Spinal cord (tissue), 10 donors: ENCODE measurements at places on chromosomes 5 and 9.
A peak's percentile ranks its signal among the peaks of the same experiment; 100 is the strongest.

GRCh38 chr9:112174222-112174964 lies 704 bp downstream of the SUSD1 start:
- peak; percentile 65 for DNase-seq

DNA sequence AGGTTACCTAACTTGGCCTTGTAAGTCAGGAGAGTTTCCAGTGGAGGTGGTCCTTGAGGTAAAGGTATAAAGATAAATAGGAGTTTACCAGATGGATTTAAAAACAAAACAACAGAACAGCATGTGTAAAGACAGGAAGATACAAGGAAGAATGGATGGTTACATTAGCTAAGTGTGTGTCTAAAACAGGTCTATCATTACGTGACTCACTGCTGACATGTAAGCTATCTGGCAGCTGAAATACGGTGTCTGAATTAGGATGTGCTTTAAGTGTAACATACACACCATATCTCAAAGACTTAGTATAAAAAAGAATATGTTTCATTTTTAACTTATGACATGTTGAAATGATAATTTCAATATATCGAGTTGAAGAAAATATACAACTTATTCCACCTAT lies 405.1 kb upstream of the ADAMTSL1 start:
- DNase-seq = no peak

- DNase-seq = peak; percentile 17
Observed at GRCh38 chr9:4547016-4547415, 56.7 kb downstream of the SLC1A1 start.

DNA sequence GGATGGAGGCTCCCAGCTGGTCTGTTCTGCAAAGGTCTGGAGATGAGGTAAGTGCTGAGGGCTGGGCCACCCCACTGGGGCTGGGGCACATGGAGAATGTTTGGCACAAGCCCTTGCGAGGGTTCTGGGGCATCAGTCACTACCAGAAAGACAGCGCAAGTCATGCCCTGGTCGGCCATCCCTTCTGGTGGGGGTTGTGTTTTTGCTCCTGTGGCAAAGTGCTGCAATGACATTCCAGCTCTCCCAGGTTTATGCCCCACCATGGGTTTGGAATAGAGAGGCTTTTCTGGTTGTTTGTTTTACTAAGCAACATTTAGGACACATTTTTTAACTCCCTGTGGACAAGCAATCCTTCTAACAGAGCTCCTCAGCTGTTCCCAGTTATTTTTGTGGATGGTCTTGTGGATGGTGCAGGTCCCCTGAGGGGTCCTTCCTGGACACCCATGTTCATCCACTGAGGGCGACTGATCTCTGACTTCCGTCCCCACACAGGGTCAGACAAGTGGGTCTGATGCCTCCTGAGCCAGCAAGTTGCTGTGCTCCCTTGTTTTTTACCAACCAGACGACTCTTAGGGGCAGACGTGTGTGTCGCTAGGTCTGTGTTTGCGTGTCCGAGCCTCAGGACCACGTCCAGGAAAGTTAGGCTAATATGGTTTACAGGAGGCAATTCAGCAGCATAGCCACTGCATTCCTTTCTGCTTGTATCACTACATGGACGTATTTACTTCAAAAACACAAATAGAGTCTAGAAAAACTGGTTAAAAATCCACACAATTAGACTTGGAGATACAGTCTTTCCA lies 64.9 kb upstream of the ECM2 start:
- DNase-seq = no peak

GRCh38 chr5:16918156-16918555 lies 17.9 kb downstream of the MYO10 start:
- no peak for DNase-seq

DNA sequence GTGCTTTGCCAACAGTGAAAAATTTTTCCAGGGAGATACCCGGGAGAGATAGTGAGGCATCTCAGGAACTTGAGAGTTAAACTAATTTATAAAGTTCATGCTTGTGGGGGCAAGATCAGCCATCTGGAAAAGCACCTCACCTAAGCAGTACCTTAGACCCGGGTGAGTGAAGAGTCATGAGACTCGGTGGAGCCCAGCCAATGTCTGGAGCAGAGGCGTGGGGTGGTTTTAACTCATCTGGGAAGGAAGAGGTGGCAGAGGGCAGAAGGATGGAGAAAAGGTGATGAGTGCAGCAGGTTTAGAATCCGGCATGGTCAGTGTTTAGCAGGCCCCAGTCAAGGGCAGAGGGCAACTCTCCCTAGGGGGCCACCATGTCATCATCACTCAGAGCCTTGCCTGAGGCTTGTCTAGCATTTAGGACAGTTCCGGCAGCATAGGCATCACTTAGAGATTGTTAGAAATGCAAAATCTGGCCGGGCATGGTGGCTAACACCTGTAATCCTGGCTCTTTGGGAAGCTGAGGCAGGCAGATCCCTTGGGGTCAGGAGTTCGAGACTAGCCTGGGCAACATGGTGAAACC lies 4.3 kb upstream of the RNF183 start:
- DNase-seq = no peak

- DNase-seq = no peak
Observed at GRCh38 chr5:91586232-91586631, 203.1 kb upstream of the ARRDC3 start.

- DNase-seq = no peak
Observed at GRCh38 chr9:14400658-14400995, 86.7 kb upstream of the NFIB start.

- DNase-seq = no peak
Observed at GRCh38 chr9:135814421-135815095, 92.8 kb downstream of the CAMSAP1 start.

DNA sequence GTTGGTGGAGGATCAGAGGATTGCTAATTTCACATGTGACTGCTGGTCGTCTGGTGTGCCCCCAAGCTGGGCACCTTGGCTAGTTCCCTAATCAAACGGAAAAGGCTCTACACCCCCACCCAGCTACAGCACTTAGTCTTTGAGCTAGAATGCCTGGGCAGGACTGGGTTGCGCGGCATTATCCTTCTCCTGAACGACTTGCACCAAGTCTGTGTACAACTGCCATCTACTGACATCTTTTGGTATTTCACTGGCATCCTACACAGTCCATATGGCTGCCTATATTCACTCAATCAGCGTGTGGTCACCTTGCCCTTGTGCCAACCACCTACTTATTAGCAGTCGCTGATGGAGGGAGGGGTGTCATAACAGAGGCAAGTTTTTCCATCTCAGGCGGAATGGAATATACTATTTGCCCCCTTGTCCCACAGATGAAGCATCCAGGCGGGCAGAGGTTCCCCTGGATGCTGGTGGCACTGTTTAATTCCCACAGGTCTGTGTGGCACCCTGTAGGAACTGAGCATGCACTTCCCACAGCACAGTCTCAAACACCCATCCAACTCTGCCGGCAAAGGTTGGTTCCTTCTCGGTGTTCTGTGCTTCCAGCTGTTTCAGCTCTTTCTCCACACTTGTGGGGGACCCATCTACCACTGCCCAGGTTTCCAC lies 150.1 kb downstream of the OSTF1 start:
- DNase-seq = peak; percentile 15

DNA sequence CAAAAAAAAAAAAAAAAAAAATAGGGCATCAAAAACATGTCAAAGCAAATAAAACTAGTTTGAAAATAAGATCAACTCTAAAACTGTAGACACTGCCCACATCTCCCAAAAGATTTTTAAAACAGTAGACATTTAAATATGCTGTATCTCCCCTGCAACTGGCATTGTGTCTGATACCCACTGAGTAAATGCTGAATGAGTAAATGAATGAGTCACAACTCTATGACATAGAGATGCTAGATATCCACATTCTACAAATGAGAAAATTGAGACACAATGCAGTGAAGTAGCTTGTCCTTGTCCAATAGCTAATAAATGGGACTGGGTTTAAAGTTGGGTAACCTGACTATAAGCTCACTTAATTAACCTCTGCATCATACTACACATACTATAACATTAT lies 14.1 kb upstream of the MAP1B start:
- DNase-seq = no peak

DNA sequence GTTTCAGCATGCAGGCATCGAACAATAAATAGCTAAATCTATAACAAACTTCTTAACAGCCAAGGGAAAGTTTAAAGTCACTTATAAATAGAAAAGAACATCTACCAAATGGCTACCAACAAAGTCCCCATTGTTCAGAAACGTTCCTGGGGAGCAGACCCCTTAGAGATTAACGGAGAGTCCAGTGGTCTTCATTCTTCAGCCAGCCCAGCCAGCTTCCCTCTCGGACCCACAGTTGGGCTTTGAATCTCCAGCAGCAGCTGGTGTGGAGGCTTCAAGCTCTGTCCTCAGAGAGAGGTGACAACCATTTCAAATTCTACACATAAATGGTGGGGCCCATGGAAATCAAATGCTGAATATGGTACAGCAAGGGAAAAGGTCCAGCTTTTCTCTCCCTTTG lies 11.2 kb downstream of the ENC1 start:
- no peak for DNase-seq
